Thoracic aorta (tissue), 2 donors: ENCODE measurements at places on chromosomes 5 and 9. TPM values are rescaled to one million over a fixed set of nuclear protein-coding genes. Genes with fewer than 3 reads are reported as not detected.

DNA sequence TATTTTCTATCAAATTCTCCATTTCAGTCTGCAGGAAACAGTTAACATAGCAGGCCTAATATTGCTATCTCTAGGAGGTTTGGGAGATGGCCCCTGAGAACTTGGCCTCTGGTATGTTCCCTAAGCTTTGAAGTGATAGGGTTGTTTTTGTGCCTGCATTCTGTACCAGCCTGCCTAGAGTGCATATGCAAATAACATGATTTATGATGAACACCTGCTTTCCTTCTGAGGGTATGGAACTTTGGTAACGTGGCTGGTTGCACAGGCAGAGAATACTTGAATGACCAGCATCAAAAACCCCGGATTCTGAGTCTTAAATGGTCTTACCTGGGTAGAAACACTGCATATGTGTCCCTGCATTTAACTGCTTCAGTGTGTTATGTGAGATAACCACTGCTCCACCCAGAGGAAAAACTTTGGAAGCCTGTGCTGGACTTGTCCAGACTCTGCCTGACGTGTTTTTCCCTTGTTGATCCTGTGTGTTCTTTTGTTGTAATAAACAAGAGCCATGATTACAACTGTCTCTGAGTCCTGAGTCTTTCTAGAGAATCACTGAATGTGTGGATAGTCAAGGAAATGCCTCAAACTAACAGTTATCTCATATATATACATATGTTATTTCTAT, 111.3 kb upstream of the ABCA1 start:
- no peak for DNase-seq

- DNase-seq: no peak
Observed at GRCh38 chr9:126500600-126501382, 112.9 kb upstream of the LMX1B start.

TAF11L10 gene
- total RNA-seq: not detected

CTSV gene
- total RNA-seq: 0.27 TPM

DNA sequence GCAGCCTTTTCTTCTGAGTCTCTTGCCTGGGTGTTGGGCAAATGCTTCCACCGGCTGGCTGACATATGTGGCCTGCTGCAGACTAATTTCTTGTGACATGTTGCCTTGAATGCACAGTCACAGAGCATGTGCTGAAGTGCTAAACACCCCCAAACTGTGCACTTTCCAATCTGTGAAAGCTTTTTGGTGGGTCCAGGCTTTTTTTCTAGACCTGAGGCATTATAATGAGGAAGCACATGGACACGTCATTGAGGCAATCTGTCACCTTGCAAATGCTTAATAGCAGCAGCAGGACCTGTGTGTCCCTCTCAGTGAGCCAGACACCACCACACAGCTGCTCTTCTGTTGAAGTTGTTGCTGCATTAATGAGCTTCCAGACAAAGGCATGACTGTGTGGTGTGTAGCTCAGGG, 274.7 kb downstream of the ELAVL2 start:
- DNase-seq: no peak

DNA sequence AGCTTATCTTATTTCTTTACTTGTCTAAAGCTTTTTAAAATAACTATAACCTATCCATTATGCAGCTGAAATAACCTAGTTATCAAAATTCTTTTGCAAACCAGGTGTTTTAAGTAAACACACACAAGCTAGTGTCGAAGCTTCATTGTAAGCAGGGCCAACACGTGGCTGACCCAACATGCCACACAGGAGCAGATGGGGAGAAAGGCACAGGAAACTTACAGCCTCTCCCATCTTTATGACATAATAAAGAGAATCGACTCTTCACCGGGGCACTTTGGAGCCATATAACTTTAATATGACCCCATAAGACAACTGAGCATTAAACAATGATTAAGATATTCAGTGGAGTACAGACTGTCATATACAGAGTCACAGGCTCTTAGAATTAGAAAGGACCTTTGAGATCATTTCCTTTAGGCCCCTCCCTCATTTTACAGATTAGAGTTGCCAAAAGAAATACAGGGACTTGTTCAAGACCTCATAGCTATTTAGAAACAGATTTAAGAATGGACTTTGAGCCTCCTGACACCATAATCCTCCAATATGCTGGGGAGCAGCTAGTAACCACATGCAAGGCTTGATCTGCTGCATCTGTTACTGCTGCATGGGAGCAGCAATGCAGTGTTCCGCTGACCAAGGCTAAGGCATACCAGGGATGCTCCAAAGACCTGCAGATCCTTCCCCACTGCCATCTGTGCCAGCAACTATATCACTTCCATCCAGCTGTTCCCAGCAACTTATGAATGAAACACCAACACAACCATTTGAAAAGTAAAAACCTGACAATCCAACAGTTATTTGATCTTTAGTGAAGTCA, 75.4 kb downstream of the RASEF start:
- DNase-seq: no peak

ABO gene
- total RNA-seq: 0.21 TPM

DNA sequence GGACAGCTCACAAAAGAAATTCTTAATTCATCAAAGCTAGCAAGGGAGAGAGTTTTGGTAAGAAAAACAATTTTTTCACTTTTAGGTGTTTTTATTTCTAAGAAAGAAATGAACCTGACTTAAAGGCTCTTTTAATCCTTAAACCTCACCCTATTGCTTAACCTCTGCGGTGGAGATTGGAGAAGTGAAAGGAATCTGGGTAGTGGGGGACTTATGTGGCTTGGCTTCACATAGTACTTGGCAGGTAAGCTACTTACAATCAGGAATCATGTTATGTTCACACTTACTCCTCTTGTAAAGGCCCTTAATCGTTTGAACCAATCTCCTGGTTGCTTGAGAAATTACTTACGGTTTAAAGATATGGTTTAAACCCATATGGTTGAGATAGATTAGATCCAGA, 104.8 kb downstream of the ISOC1 start:
- no peak for DNase-seq

CEL gene
- total RNA-seq: 5.3 TPM

DNA sequence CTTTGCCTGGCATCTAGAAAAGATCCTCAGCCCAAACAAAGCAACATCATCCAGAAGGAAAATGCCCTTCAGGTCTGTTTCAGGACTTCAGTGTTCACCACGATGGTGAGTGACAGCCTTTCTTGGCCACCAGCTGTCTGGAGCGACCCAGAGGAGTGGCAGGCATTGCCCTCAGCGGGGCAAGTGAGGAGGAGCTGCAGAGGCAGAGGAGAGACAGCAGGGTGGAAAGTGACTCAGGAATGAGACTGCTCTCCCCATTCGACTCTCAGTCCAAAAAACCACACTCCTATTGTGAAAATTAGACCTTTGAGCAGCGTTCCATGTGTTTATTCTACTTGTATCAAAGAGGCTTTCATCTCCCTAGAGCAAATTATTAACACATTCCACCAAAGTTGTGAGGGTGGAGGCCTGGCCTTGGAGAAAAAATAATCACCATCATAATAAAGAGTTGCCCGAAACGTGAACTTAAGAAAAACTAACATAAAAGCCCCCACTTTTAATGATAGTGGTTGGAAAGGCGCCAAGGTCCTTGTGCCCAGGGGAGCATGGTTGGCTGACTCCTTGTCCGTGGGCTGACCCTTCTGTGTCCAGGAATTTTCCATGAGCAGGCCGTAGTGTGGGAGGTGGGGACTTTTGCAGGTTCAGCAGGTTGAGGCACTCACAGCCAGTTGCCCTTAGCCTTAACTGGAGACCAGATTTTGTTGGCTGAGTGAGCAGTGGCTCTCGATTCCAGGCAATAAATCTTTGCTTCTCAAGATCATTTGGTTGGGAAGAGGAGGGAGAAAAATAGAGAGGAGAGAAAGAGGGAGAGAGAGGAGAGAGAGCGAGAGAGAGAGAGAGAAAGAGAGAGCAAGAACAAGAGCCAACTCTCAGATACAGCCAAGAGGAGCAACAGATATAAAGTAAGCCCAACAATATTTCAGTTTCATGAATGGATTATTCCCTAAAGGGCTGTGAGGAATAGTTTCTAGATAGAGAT, 125.9 kb upstream of the ANKRD55 start:
- DNase-seq: no peak

GRCh38 chr5:1058083-1058945, 49.7 kb downstream of the NKD2 start:
- no peak for DNase-seq

- no peak for DNase-seq
Observed at GRCh38 chr9:14303521-14303920, 10.4 kb downstream of the NFIB start.

DNA sequence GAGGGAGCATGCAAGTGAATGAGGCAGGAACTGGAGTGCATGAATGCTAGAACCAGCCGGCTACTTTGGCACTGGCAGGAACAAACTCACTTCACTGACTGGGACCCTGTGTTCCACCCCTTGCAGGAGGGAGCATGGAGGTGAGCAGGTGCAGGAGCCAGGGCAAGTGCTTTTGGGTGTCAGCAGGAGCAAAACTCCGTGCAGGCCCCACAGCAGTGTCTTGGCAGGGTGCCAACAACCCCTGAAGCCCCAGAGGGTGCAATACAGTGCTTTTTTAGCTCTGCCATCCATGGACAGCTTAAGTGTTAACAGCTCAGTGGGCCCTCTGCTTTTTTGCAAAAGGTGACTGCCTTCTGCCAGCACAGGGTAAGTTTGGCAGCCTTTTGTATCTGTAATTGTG, 245.8 kb upstream of the PCSK5 start:
- no peak for DNase-seq

GKAP1 gene
- total RNA-seq: 3.8 TPM

DNA sequence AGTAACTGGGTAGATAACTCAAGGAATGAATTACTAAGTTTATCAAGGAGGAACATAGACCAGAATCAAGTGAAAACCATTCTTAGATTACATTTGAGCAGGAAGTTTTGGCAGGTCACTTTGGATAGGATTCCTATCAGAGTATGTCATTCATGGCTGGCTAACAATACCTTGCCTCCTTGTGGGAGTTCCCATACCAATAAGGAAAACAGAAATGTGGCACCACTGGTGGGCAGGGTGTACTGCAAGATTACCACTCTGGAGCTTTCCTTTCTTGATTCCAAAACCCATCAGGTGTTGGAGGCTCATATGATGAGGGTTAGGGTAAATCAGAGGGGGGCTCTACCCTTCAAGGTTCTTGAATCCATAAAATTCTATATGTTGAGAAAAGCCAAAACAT, 18.6 kb upstream of the SPATA31D1 start:
- DNase-seq: no peak

DNA sequence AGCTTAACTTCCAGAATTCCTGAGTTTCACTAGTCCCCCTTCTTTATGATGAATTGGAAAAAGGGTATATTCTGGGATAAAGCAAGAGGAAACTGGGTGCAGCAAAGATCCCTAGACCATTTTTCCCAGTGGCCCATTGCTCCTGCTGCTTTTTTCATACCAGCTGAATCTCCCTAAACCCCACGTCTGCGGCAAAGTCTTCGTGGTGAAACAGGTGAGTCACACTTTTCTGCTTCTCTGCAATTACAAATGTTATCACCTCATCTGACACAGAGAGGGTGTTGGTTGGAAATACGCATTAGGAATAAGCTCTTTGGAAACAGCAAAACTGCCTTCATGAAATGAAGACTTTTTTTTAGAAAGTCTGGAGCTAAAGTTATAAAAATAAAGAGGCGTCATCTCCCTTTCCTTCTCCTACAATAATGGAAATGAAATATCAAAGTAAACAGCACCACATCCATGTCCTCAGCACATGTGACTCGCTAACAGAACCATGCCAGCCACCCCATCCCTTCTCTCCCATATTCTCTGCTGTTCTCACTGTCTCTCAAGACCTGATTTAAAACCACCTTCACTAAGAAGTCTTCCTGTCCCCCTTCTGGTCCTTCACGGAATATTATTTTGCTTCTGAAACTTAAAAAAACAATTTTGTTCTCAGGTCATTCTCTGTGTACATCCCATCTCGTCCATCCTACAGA, 39.5 kb upstream of the GLRX start:
- no peak for DNase-seq

DNA sequence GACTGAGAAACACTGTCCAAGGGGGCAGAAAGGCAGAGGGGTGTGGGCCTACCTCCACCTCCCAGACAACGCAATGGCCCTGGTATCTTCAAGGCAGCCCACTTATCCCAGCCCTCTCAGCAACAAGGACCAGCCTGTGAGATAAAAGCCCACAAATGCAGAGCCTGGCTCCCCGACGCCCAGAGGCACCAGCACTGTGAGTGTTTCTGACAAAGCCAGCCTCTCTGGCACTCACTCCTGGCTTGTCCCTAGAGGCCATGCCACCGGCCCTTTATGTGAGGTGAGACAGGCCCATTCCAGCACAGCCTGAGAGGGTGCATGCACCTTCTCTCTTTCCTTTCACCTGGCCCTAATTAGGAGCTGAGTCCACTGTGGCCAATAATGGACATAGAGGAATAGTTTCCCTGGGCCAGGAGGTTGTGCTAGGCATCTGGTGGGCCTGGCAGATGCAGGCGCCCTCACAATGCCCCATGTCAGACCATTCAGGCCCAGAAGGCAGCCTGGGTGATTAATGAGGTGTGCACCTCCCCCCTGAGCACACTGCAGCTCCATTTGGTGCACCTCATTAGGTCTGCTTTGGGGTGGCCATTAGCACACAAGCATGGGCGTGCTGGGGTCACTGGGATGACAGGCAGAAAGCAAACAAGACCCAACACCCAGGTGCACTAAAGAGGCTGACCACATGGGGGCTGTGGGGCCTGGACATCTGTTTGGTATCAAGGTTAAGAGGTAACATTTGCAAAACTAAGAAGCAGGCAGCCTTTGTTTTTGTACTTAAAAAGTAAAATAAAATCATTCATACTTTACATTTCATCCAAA, 176.0 kb downstream of the MED10 start:
- no peak for DNase-seq

GRCh38 chr5:62450259-62450658, 37.7 kb downstream of the IPO11 start:
- DNase-seq: no peak

ARSI gene
- total RNA-seq: 4.3 TPM

ORM1 gene
- total RNA-seq: not detected

TAS2R1 gene
- not detected for total RNA-seq

DNA sequence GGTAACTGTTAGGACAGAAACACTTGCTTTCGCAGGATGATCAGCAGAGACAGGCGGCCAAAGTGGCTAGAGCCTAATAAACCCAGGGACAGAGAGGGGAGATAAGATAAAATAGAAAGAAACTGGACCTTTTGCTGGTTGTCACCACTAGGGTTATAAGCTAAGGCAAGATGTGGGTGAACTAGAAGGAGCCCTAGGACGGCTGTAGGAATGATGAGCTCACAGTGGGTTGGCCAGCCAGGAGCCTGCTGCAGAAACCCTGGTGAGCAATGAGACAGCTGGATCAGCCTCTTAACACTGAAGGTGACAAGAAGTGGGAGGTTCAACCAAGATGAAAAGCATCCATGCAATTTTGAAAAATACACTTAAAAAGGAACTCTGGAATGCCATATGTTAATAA, 13.5 kb downstream of the CTNND2 start:
- no peak for DNase-seq

DNA sequence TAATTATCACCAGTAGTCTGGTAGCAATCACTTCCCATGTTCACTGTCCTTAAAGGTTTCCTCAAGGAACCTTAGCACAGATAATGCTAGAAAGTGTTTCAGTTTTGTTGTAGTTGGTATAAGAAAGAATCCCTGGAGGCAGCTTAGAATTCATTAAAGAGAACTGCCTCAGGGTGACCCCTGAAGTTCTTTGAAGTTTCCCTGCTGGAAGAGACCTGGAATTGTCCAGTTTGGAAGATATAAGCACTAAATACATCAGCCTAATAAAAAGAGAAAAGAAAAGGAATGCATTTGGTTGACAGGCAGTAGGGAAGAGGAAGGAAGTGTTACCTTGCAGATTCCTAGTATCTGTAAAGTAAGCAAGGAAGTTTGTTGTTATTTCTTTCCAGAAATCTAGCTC, 999.6 kb upstream of the DMAC1 start:
- no peak for DNase-seq

HRH2 gene
- total RNA-seq: 8.8 TPM

SPINK1 gene
- total RNA-seq: 3.4 TPM

GRCh38 chr9:91765296-91765695, 184.7 kb downstream of the ROR2 start:
- DNase-seq: no peak
